ENCODE measurements at places on chromosomes 1 and 21.

GRCh38 chr1:53722025-53722424 is 16.9 kb downstream of the GLIS1 start:
- no peak for DNase-seq

GRCh38 chr1:7223334-7224080 is 438.3 kb downstream of the CAMTA1 start:
- no peak for DNase-seq

DNA sequence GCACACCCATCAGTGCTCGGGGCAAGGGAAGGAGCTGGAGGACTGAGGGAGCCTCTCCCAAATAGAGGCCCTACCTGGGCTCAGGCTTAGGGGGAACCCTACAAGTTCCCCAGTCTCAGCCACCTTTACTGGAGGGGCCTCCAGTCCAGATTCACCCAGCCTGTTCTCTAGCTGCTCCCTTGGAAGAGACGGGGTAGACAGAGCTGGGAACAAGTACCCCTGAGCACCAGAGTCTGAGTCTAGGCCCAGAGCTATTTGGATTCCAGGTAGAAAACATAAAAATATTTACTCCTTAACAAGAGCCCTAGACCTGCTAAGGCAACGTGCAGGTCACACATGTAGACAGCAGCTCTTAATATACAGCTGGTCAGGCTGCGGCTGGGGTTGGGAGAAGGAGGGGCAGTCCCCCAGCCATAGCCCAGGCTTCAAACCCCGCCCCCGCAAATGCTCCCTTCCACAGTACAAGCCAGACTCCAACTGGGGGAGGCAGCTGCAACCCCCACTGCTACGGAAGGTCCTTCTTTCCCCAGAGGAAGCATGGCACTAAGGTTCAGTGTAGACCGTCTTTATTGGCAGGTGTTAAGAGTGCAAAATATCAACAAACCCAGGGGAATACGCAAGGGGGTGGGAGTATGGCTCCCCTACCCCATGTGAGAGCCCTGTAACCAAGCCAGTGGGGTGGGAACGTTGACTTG is 8.0 kb downstream of the TENT5B start:
- no peak for DNase-seq

GRCh38 chr1:214546084-214546483 is 5.3 kb downstream of the PTPN14 start:
- DNase-seq: no peak

- no peak for DNase-seq
These were observed 97.0 kb upstream of the C1orf174 start for GRCh38 chr1:3996846-3997705.

GRCh38 chr1:41448821-41449220 is 35.7 kb downstream of the EDN2 start:
- DNase-seq: no peak

All from ecto neural progenitor cell (in vitro differentiated cells).